Activated CD4-positive, alpha-beta T cell treated with anti-CD3 and anti-CD28 coated beads for 36 hours (primary cell): ENCODE measurements at places on chromosomes 13 and 19.
A peak's percentile ranks its signal among the peaks of the same experiment; 100 is the strongest.

GRCh38 chr13:50831512-50831911, 12.0 kb downstream of the DLEU7 start:
- H3K27me3 ChIP-seq: peaks cover 2% of the 10 kb centered on the region
- no peak overlapping the region for H3K4me3 ChIP-seq

- no peak for DNase-seq
- H3K4me3 ChIP-seq: no peak overlapping the region
- no peaks in the 10 kb centered on the region for H3K36me3 ChIP-seq
- no peak overlapping the region for H3K27ac ChIP-seq
- H3K4me1 ChIP-seq: peaks cover 4% of the 10 kb centered on the region
Observed at GRCh38 chr13:44050450-44051063, 170.9 kb downstream of the LACC1 start.

DNA sequence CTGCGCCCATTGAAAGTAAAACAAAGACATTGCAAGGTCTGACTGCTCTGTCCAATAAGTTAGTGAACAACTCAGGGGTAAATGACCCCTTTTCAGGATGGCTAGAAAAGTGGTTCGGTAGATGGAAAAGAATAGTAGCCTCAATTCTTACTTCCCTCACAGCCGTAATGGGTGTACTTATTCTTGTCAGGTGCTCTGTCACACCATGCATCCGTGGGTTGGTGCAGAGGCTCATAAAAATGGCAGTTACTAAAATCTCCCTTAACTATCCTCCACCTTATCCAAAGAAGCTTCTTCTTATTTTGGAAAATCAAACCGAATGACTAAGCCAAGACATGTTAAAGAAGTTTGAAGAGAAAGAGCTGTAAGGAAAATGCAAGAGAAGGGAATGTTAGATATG, 31.4 kb upstream of the ZNF83 start:
- H3K36me3 ChIP-seq: peaks cover 42% of the 10 kb centered on the region
- DNase-seq: no peak
- H3K27me3 ChIP-seq: no peaks in the 10 kb centered on the region
- H3K4me3 ChIP-seq: no peak overlapping the region

DNA sequence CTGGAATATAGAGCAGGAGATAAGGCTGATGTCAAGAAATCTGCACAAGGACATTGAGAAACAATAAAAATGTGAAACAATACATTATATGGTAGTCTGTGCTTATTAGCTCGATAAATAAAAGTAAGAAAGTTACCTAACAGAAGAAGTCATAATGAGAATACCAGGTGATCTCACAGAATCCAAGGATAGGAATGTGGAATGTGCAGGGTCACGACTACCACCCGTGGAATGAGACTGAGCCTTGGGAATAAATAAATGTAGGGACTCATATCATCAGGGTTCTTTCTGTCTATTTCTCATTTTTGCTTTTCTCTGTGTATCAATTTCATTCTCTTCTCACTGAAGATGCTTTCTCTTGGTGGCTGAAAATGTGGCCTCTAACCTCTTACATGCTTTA, 26.0 kb upstream of the KBTBD7 start:
- H3K36me3 ChIP-seq: peaks cover 25% of the 10 kb centered on the region
- H3K27me3 ChIP-seq: no peaks in the 10 kb centered on the region
- no peak overlapping the region for H3K4me3 ChIP-seq

GRCh38 chr19:45125975-45126493, 33.1 kb downstream of the PPP1R37 start:
- peaks cover 24% of the 10 kb centered on the region for H3K4me1 ChIP-seq
- H3K4me3 ChIP-seq: no peak overlapping the region
- peak; percentile 87 for DNase-seq

- DNase-seq: no peak
- H3K27ac ChIP-seq: no peak overlapping the region
- H3K4me1 ChIP-seq: peaks cover 4% of the 10 kb centered on the region
- peaks cover 19% of the 10 kb centered on the region for H3K27me3 ChIP-seq
- no peak overlapping the region for H3K4me3 ChIP-seq
Observed at GRCh38 chr13:96988441-96988840, 5.8 kb downstream of the OXGR1 start.

- H3K4me1 ChIP-seq: peaks cover 4% of the 10 kb centered on the region
- no peak overlapping the region for H3K4me3 ChIP-seq
- H3K36me3 ChIP-seq: no peaks in the 10 kb centered on the region
- peaks cover 43% of the 10 kb centered on the region for H3K27me3 ChIP-seq
Observed at GRCh38 chr19:18385359-18385674, 641 bp upstream of the GDF15 start.

DNA sequence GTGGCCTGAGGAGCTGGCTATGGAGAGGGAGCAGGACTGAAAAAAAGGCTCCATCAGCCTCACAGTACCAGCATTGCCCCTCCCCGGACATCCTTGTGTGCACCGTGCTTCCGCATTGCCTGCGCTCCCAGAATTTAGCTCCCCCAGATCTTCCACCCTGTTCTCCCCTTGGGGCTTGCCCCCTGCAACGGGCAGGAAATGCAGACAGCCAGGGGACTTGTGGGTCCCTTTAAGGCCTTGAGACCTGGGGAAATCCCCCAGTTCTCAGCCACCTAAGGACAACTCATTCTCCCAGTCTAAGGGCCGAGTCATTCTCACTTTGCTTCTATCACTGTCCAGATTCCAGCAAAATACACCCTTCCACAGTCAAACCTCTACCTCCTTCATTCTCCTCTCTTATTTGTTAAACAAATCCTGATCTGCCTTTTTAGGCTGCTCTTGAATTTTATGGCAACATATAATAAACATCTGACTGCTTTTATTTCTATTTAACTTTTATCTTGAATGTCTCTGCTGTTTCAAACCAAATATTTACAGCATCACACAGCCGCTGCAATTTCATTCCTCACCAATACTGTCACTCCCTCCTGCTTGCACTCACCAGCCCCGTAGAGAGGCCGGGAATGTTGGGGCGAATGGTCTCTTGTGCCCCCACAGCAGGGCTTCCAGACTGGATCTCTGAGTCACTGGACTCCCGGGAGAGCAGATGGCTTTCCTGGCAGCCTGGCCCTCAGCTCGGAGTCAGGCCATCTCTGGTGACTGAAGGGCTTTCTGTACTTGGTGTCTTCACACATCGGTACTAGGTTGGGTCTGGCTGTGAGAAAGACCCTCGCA, 221.9 kb downstream of the TSHZ3 start:
- H3K4me3 ChIP-seq: no peak overlapping the region
- H3K27ac ChIP-seq: no peak overlapping the region
- no peaks in the 10 kb centered on the region for H3K36me3 ChIP-seq
- H3K4me1 ChIP-seq: no peaks in the 10 kb centered on the region
- no peak for DNase-seq

GRCh38 chr19:46732966-46733689, 12.7 kb upstream of the FKRP start:
- no peak for DNase-seq
- peaks cover 22% of the 10 kb centered on the region for H3K4me1 ChIP-seq
- no peak overlapping the region for H3K4me3 ChIP-seq

DNA sequence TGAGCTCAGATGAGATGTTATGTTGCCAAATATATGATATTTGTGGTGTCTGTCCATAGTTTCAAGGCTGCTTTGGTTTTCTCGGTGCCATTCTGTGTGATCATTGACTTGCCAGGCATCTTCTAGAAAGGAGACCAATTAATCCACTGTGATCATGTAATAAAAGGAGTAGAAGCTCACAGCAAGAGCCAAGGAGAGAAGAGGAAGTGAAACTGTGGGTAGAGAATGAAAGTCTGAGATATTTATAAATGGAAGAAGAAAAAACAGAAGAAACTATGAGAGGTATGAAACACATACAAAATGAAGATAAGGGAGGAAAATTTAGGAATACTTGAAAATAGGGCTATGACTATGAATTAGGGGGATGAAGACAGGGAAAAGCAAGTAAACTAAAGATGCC, 11.1 kb upstream of the ZNF613 start:
- no peaks in the 10 kb centered on the region for H3K4me1 ChIP-seq
- peaks cover 34% of the 10 kb centered on the region for H3K36me3 ChIP-seq
- H3K27me3 ChIP-seq: no peaks in the 10 kb centered on the region
- no peak overlapping the region for H3K4me3 ChIP-seq
- no peak for DNase-seq
